ENCODE measurements at places on chromosomes 13 and 19.
A peak's percentile ranks its signal among the peaks of the same experiment; 100 is the strongest.

GRCh38 chr19:42229855-42230351 lies 9.8 kb downstream of the ZNF526 start:
- DNase-seq, result no peak

GRCh38 chr13:113864273-113864890 lies 506 bp upstream of the GAS6 start:
- DNase-seq, result no peak

GRCh38 chr13:105820415-105820814 lies 715.0 kb downstream of the EFNB2 start:
- DNase-seq, result no peak

- DNase-seq, result no peak
These were observed 973.9 kb upstream of the PRR20A start for GRCh38 chr13:56166864-56167263.

- no peak for DNase-seq
These were observed 1124.5 kb upstream of the ATXN8OS start for GRCh38 chr13:68982961-68983619.

DNA sequence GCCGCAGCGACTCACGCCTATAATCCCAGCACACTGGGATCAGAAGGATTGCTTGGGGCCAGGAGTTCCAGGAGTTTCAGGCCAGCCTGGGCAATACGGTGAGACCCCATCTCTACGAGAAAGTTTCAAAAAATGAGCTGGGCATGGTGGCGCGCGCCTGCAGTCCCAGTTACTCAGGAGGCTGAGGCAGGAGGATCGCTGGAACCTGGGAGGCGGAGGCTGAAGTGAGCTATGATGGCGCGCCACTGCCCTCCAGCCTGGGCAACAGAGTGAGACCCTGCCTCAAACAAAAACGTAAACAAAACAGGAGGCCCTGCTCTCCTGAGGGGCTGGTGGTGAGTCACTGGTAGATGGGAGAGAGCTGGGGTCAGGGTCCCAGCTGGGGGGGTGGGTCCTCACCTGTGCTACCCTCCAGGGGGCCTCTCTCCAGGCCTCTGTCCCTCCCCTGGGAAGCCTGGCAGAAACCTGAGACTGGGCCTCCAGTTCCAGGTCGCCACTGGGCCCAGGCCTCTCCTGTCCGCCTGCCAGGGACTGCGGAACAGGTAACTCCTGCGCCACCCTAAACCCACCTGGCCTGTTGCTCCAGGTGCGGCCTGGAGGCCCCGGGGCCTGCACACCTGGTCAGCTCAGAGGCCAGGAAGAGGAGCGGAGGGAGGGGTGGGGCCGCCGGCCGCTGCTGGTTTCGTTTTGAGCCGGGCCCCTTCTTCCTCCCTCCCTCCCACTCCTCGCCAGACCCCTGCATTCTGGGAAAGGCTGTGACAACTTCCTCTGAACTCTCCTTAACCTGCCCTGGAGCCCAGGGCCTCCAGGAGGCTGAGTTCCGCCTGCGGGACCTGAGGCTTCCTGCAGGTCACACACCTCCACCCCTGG lies 17.2 kb upstream of the ZBTB7A start:
- DNase-seq, result peak; percentile 51

- DNase-seq, result peak; percentile 74
These were observed 1.1 kb upstream of the ACP5 start for GRCh38 chr19:11578258-11579142.

DNA sequence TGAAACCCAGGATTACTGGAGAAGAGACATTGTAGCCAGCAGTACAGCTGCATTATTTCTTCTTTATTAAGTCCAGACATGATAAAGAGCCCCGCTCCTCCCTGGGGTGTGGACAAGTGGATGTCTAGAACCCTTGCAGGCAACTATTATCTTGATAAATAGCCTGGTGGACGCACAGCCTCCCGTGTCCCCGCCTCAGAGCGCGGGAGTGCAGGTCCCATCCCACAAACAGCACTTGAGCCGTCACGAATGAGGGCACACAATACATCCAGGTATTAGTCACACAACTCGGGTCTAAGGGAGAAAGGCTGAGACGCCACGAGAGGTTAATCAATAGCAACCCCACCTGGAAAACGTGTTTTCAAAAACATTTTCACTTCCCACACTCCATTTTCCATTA lies 213.2 kb upstream of the SOX1 start:
- DNase-seq, result no peak

GRCh38 chr19:1651568-1652291 lies 685 bp downstream of the TCF3 start:
- DNase-seq, result peak; percentile 17

- no peak for DNase-seq
These were observed 64.9 kb downstream of the GADD45B start for GRCh38 chr19:2540646-2541454.

DNA sequence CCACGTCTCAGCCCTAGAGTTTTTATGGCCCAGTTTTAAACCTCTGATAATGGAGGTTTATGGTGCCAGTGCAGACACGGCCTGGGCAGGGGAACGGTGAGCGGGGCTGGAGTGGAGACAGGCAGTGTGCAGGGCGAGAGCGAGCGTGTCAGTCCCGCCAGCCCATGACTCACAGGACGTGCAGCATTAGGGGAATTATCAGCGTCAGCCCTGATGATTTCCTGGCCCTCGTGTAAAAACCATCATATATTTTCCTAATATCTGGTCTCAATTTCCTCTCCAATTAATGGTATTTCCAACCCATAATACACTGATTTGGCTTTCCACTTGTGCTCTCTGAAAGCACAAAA lies 104.6 kb upstream of the VSTM2B start:
- DNase-seq, result no peak

Measured in inflammatory macrophage treated with lipopolysaccharide for 4 hours (primary cell).